ENCODE measurements at places on chromosomes 4 and X.

GRCh38 chr4:1500966-1501753 lies 94.9 kb upstream of the NKX1-1 start:
- DNase-seq: no peak

GRCh38 chrX:103630171-103630511 lies 1.4 kb downstream of the TCEAL1 start:
- DNase-seq: no peak

DNA sequence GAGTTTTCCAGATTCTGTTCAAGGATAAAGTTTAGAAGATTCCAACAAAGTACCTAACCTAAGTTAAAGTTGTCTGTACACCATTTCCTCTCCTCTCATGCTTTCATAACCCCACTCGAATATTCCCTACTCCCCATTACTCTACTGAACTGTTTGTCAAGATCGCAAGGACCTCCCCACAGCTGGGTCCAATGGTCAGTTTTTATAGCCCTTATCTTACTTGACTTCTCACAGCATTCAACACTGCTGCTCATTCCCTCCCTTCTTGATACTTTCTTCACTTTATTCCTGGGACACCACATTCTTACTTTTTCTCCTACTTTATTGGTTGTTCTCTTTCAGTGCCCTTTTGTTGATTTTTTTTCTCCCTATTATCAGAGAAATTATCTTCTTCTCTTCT lies 30.9 kb downstream of the QDPR start:
- no peak for DNase-seq

GRCh38 chr4:99755223-99755944 lies 61.2 kb upstream of the DAPP1 start:
- DNase-seq: no peak

DNA sequence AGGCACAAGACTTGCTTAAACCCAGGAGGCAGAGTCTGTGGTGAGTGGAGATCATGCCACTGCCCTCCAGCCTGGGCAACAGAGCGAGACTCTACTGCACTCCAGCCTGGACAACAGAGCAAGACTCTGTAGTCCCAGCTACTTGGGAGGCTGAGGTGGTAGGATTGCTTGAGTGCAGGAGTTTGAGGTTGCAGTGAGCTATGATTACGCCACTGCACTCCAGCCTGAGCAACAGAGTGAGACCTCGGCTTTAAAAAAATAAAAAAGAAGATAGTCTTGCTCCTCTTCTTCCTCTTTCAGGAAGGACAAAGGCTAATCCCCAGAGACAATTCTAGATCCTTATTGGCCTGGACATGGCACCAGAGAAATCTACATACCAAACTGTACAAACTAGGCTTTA lies 5.7 kb upstream of the PPEF2 start:
- DNase-seq: no peak

DNA sequence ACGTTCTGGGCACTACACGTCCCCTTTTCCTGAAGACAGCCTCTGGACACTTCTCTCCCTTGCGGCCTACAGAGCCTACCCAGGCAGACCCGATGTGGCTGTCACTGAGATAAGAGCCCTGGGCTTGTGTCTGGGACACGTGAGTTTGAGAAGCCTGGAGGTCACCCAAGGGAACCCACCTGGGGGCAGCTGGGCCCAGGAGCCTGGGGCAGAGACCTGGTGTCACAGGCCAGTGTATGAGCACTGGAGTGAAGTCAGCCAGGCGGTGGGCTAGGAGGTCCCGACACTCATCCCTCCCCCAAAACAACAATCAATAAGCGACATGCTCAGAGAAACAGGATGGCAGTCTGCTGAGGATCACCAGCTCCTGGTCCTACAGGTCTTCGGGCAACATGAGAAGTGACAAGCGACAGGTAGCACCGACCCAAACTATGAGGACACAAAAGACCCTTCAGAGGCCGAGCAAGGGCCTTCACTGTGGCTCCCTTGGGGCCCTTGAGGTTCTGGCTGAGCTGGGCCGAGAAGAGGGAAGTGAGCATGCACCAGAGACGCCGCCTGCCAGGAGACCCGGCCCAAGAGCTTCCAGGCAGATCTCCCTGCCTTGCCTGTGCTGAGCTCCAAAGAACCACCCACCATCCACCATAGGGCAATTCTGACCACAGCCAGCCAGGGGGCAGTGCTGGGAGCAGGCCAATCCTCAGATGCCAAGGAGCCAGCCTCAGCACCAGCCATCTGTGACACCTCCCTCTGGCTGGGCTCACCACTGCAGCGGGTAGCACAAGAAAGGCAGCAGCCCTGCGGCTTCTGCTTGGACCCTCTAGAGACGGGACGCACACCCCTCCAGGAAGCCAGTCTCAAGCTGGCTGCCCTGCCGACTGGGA lies 11.0 kb upstream of the DUSP9 start:
- DNase-seq: peak; percentile 31

DNA sequence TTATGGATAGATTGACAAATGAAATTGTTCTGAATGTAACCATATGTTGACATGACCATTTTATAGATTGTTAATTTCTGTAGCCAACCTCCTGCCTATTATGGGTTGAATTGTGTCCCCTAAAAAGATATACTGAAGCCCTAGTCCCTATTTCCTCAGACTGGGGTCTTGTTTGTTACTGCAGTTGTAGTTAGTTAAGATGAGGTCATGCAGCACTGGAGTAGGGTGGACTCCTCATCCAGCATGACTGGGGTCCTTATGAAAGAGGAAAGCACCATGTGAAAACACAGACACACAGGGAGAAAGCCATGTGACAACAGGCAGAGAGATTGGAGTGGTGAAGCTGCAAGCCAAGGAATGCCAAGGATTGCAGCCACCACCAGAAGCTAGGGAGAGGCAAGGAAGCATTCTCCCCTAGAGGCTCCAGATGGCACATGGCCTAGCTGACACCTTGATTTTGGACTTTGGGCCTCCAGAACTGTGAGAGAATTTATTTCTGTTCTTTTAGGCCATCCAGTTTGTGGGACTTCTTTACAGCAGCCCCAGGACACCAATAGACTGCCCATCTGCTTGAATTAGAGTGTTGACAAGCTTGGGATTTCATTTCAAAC lies 14.0 kb downstream of the MTM1 start:
- no peak for DNase-seq

DNA sequence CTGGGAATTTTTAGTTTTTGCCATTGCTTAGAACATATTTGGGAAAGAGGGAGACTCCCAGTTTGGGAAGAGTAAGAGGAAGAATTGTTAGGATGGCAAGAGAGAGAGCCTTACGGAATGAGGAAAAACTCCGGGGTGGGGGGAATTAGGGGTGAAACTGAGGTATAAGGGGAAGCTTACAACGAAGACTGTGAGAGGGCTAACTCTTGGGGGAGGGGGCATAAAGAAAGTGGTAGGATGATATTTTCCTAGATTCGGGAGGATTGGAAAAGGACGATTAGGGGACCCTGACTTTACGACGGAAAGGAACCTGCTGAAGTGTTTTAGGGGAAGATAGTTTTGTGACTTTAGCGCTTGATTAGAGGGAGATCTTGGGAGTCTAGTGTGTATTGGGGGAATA lies 86.2 kb upstream of the HPRT1 start:
- DNase-seq: no peak

DNA sequence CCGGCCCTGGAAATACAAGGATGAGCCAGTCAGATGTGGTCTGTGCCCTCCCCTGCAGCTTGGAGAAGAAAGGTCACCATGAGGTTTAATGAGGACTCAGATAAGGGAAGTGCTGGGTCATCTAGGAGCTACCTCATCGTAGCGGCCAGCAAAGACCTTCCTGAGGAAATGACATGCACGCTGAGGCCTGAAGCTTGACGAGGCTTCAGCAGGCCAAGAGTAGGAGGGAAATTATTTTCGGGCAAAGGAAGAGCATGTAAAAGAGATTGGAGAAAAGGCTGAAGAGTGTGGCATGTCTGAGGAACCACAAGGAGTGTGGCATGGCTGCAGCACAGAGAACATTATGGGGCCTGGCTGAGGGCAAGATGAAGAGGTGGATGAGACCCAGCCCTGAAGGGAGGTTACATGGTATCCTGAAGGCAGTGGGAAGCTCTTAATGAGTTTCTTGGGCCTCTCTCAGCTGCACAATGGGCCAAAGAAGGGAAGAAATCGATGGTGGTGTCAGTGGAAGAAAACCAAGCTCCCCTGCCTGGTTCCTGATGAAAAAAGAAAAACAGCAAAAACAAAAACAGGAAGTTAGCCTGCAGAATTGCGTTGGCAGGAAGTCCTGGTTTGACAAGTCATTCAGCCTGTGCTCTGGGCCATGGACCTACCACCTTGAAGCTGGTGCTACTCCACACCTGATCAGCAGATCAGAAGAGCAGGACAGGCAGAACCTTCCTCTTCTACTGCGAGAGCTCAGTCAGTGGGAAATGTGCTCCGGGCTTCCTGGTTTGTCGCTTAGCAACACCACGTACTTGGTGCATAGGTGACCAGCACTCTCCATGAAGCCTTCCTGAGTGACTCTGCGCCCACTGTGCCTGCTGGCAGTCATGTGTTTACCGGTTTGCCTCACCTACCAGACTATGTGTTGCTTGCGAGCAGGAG lies 134.5 kb upstream of the KLF3 start:
- peak; percentile 57 for DNase-seq

GRCh38 chr4:150145946-150146340 lies 67.7 kb downstream of the DCLK2 start:
- DNase-seq: no peak

DNA sequence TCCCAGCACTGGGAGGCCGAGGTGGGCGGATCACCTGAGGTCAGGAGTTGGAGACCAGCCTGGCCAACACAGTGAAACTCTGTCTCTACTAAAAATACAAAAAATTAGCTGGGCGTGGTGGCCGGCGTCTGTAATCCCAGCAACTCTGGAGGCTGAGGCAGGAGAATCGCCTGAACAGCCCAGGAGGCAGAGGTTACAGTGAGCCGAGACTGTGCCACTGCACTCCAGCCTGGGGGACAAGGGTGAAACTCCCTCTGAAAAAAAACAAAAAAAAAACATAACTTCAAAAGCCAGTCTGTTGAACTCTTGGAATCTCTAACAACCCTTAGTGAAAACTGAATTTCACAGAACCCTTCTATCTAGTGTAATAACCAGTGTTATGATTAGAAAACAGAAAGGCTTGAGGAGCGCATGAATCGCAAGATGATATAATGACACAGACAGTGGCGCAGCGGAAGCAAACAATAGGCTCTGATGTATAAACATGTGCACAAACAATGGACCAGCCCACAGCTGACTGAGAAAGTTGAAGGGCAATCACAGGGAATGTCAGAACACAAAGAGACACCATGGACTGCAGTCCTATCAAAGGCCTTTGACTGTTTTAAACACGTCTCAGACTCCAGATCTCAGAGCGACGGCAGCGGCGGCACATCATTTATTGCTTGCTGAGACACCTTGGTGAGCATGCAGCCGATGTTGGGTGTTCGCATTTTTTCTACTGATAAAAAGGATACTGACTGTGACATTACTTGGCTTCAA lies 81.6 kb downstream of the NSUN7 start:
- no peak for DNase-seq

- peak; percentile 43 for DNase-seq
These were observed 2.3 kb downstream of the IRF2 start for GRCh38 chr4:184471881-184472613.

- DNase-seq: no peak
These were observed 39.0 kb downstream of the JADE1 start for GRCh38 chr4:128848461-128848860.

- no peak for DNase-seq
These were observed 979.1 kb downstream of the TECRL start for GRCh38 chr4:63430105-63430504.

GRCh38 chrX:78650906-78651437 lies 8.2 kb downstream of the RTL3 start:
- DNase-seq: no peak

DNA sequence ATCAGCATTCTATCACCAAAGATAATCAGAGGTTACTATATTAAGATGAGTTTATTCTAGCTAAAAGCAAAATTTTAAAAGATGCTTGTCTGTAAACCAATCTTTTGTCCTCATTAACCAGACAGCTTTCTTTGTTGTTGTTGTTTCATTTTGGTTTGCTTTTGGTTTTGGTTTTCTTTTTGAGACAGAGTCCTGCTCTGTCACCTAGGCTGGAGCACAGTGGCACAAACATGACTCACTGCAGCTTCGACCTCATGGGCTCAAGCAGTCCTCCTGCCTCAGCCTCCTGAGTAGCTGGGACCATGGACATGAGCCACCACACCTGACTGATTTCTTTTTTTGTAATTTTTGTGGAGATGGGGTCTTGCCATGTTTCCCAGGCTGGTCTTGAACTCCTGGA lies 102.9 kb downstream of the COX18 start:
- no peak for DNase-seq

DNA sequence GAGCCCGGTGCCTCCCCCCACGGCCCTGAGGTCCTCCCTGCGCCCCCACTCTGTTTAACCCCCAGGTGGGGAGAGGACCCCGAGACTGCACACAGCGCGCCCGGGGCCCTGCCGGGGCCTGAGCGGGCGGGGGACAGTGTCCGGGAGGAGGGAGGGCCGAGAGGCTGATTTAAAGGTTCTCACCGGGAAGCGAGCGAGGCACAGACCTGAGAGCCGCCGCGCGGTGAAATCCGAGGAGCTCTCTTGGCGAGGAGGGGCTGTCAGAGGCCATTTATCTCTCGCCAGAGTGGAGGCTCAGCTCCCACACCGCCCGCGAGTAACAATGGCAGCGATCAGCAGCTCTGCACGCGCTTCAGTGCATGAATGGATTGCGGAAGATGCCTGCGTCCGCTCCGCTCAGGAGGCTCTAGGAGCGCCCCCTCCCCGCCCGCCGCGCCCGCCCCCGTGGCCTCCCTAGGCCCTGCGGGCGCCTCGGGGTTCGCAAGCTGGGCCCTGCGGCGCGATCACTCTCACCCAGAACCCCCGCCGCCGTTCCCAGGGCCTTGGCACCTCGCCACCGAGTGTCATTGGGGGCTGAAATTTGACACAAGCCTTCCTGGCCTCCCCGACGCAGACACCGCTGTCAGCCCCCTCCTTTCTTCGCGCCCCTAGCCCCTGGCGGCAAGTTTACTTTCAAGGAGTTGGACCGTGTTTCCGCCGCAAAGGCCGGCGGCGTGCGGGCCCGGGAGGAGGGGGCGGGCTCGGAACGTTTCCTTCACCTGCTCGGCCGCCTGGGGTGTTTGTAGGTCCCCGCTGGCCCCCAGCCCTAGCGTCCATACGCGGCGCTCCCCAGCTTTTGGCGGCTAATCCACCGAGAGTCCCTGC lies 48.7 kb upstream of the BCOR start:
- DNase-seq: no peak

DNA sequence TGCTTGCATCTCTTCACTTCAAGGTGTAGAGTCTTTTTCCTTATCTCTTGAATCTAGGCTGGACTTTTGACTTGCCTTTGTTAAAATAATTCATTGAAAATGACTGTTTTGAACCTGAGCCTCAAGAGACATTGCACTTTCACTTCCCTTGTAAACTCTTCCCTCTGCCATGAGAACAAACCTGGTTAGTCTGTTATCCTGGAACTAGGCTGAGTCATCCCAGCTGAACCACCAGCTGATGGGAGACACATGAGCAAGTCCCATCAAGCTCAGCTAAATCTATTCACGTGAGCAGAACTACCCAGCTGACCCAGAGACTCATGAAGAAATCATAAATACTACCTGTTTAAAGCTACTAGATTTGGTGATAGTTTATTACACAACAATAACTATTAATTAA lies 202.3 kb upstream of the CENPE start:
- DNase-seq: peak; percentile 1
